ENCODE measurements at places on chromosomes 11 and 22. TPM values are rescaled to one million over a fixed set of nuclear protein-coding genes. Genes with fewer than 3 reads are reported as not detected.

Gene OR52N1
- not detected for polyA plus RNA-seq

Gene PHLDA2
- polyA plus RNA-seq, result 0.73 TPM

Gene SPECC1L
- polyA plus RNA-seq, result 19.7 TPM

Gene SLC22A9
- not detected for polyA plus RNA-seq

Gene CPT1A
- polyA plus RNA-seq, result 1.7 TPM

Gene GRK3
- 7.3 TPM for polyA plus RNA-seq

Gene GLYATL1
- polyA plus RNA-seq, result 2.9 TPM

Gene ARVCF
- 40.3 TPM for polyA plus RNA-seq

Gene CNGA4
- not detected for polyA plus RNA-seq

Gene PANX2
- polyA plus RNA-seq, result 9.5 TPM

Gene ASCL2
- polyA plus RNA-seq, result not detected

Gene PKDREJ
- not detected for polyA plus RNA-seq

Gene DGCR6L
- polyA plus RNA-seq, result 126 TPM

Gene OVCH2
- polyA plus RNA-seq, result not detected

Gene BDNF
- polyA plus RNA-seq, result 0.37 TPM

Gene MIAT
- polyA plus RNA-seq, result 0.11 TPM

Gene OR8K3
- not detected for polyA plus RNA-seq

Gene GUCY1A2
- polyA plus RNA-seq, result 0.65 TPM

Gene RIMBP3B
- 0.34 TPM for polyA plus RNA-seq

Gene C11orf52
- polyA plus RNA-seq, result 7.6 TPM

Gene PGR
- not detected for polyA plus RNA-seq

Gene LBHD1
- 10.1 TPM for polyA plus RNA-seq

Gene GRAMD1B
- 15.5 TPM for polyA plus RNA-seq

Gene C11orf65
- polyA plus RNA-seq, result 3.7 TPM

Measured in cardiac muscle cell (in vitro differentiated cells and primary cell).